ENCODE measurements at places on chromosomes 5 and 9. TPM values are rescaled to one million over a fixed set of nuclear protein-coding genes. Genes with fewer than 3 reads are reported as not detected.

DNA sequence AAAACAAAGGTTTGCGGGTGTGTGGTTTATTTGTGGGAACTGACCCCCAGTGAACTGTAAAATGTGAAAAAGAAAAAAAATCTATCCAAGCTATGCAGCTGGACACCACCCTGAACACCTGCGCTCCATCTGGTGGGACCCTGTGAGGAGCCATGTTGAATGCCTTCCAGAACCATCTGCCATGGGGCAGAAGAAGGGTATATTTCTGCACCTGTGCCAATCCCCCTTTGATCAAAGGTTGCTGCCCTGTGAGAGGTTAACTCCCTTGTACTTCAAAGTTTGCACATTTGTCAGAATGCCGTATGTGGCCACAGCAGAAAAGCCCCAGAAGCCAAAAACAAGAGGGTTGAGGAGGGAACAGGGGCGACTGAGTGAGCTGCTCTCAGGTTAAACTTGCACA, 148.5 kb upstream of the ALDH1B1 start:
- no peaks in the 10 kb centered on the region for H3K36me3 ChIP-seq
- no peaks in the 10 kb centered on the region for H3K27me3 ChIP-seq
- no peak overlapping the region for H3K27ac ChIP-seq
- no peaks in the 10 kb centered on the region for H3K4me1 ChIP-seq

The C5orf63 gene
- total RNA-seq, result 11.6 TPM

- H3K4me3 ChIP-seq, result no peak overlapping the region
- no peaks in the 10 kb centered on the region for H3K4me1 ChIP-seq
- H3K36me3 ChIP-seq, result no peaks in the 10 kb centered on the region
Observed at GRCh38 chr9:136007934-136008692, 46.9 kb upstream of the UBAC1 start.

The AGGF1 gene
- total RNA-seq, result 23.0 TPM

- no peak for DNase-seq
- H3K4me3 ChIP-seq, result no peak overlapping the region
- peaks cover 8% of the 10 kb centered on the region for H3K4me1 ChIP-seq
- no peaks in the 10 kb centered on the region for H3K36me3 ChIP-seq
- H3K27ac ChIP-seq, result no peak overlapping the region
Observed at GRCh38 chr9:133689151-133689763, 48.9 kb downstream of the SARDH start.

DNA sequence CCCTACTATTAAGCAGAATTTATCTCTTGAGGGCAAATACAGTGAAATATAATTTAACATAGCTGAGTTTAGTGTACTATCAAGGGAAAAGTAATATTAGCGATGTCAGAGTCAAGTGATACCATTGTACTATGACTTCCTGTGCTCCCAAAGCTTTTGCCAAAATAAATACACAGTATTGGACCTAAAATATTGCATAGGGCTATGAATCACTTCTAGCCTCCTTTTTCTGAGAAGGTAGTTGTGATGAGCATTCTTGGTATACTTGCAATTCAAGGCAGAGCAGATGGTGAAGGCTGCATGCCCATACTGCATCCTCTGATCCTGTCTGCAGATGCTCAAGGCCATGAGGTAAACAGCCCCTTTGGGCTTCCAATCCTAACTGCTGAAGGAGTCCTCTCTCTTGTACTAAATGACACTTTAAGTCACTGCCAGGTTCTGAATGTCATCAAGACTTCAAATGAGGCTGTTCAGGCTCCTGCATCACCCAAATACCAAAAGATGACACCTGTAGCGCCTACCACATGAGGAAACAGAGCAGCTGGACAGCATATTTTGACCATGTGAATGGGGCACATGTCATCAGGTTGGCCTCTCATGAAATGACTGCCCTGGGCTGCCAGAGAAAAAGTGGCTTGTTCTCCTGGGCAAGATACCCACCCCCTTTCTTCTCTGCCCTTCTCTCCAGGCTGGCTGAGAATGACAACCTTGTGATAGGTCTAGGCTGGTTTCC, 29.7 kb upstream of the PPP2CA start:
- no peaks in the 10 kb centered on the region for H3K27me3 ChIP-seq
- no peaks in the 10 kb centered on the region for H3K36me3 ChIP-seq
- no peak overlapping the region for H3K27ac ChIP-seq

The DRD1 gene
- total RNA-seq, result not detected

- H3K27me3 ChIP-seq, result peaks cover 34% of the 10 kb centered on the region
- no peak overlapping the region for H3K27ac ChIP-seq
- no peaks in the 10 kb centered on the region for H3K36me3 ChIP-seq
- no peak overlapping the region for H3K4me3 ChIP-seq
- H3K4me1 ChIP-seq, result no peaks in the 10 kb centered on the region
- DNase-seq, result no peak
Observed at GRCh38 chr5:139803978-139804377, 8.4 kb downstream of the PSD2 start.

The SHISAL2B gene
- not detected for total RNA-seq

The CAVIN4 gene
- not detected for total RNA-seq

GRCh38 chr9:8088477-8088876, 288.9 kb upstream of the DMAC1 start:
- H3K36me3 ChIP-seq, result no peaks in the 10 kb centered on the region
- no peaks in the 10 kb centered on the region for H3K4me1 ChIP-seq
- H3K4me3 ChIP-seq, result no peak overlapping the region

The RBM18 gene
- total RNA-seq, result 25.8 TPM

DNA sequence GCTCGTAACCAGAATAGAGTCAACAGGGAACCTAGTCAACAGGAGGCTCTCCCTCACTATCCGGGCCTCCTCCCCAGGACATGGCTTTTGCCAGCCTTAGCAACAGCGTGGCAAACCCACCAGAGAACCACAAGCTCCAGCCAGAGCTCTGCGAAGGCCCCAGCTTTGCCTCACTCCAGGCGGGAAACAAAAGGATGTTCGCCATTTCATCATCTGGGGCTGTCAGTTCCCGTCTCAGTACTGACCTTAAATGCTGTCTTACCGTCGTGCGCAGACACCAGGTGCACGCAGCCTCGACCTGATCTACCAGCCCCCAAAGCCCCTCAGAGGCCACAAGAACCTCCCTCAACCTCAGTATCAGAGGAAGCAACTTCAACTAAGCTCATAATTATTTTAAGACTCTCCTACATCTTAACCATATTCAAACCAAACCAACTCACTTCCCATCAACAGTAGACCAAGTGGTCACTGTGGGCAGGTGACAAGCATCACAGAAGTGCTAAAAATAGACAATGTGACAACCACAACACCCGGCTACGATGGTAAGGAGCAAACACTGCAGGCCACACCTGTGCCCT, 71.4 kb downstream of the SEMA4D start:
- H3K4me3 ChIP-seq, result peak overlapping the region; percentile 4
- H3K4me1 ChIP-seq, result peaks cover 98% of the 10 kb centered on the region
- peak overlapping the region; percentile 98 for H3K27ac ChIP-seq
- peaks cover 28% of the 10 kb centered on the region for H3K36me3 ChIP-seq
- peak; percentile 39 for DNase-seq

DNA sequence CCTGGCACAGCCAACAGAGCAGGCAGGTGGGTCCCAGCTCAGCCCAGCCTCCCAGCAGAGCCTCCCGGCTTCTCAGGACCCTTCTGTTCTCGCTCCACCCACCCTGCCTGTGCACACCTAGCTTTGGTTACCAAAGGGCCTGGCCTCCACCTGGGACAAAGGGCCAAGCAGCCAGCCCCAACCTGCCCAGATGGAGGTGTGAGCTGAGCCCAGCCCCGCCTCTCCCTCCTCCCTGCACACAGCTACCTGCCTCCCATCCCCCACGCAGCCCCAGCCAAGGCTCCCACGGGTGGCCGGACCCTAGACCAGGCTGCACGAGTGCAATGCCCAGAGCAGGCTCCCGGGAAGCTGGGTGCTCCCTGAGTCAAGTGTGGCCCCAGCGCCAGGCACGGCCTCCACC, 5.6 kb downstream of the TPRN start:
- H3K27ac ChIP-seq, result no peak overlapping the region
- peaks cover 8% of the 10 kb centered on the region for H3K4me1 ChIP-seq
- no peaks in the 10 kb centered on the region for H3K27me3 ChIP-seq
- DNase-seq, result no peak
- peaks cover 2% of the 10 kb centered on the region for H3K36me3 ChIP-seq

Measured in activated naive CD4-positive, alpha-beta T cell treated with anti-CD3 and anti-CD28 coated beads for 36 hours (primary cell).